Muscle of back (tissue), 13 donors: ENCODE measurements at places on chromosomes 1 and 21. TPM values are rescaled to one million over a fixed set of nuclear protein-coding genes. Genes with fewer than 3 reads are reported as not detected.

GRCh38 chr21:16473988-16474387, 744.2 kb downstream of the USP25 start:
- DNase-seq, result no peak

DNA sequence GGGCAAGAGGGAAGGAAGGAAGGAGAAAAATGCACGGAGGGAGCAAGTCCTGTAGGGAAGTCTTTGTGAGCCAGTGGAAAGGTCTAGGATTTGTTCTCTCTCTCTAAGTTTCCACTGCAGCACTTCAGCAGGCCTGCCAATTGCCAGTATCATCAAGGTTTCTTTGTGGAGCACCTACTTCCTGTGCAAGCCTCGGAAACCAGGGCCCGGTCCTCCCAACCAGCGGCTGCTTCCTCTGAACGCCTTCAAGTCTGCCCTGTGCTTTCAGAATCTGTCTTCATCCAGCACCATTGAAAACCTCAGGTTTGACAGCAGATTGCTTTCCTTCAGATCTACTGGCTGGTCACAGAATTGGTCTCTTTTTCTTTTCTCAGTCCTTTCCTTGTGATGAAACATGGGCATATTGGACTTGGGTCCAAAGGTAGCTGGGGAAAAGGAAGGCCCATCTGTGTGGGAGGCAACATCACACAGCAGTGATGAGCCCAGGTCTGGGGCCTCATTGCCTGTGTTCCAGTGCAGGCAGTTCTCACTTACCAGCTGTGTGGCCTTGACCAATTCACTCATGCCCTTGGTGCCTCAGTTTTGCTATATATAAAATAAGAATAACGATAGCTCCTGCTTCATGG, 144.5 kb downstream of the SEC16B start:
- no peak for DNase-seq

DNA sequence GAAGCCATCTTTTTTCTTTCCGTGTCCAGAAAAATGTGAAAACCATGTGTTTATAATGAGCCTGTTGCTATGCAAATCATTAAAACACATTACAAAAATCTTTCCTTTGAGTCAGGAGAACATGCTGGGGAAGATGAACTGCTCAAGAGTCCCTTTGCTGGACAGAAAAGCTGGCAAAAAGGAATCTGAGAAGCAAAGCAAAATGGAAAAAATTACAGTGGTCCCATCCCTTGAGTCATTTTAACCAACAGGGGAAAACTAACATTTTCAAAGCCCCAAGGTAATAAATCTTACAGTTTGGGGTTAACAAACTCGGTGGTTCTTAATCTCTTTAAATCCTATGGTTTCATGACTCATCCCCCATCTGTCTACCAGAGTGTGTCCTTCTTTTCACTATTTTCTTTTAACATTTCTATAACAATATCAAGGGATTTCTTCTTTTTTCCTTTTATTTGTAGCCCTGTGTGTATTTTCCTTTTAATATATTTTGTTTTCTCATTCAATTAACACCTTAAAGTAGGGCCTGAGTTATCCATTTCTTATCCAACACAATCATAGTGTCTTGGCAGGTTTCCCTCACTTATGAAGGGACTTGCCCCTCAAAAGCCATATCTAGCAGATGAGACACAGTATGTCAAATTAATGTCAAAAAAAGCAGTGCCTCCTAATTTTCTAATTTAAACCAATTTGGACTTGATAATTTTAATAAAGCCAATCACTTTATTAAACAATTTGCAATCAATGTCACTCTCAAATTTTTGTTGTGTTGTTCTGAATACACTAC, 105.4 kb downstream of the PTPN14 start:
- peak; percentile 88 for DNase-seq

GRCh38 chr1:29385966-29386365, 149.6 kb downstream of the PTPRU start:
- no peak for DNase-seq

GRCh38 chr1:230826166-230826875, 42.0 kb downstream of the C1orf198 start:
- DNase-seq, result no peak

- no peak for DNase-seq
Measured at GRCh38 chr1:79052829-79053449, 46.4 kb upstream of the ADGRL4 start.

DNA sequence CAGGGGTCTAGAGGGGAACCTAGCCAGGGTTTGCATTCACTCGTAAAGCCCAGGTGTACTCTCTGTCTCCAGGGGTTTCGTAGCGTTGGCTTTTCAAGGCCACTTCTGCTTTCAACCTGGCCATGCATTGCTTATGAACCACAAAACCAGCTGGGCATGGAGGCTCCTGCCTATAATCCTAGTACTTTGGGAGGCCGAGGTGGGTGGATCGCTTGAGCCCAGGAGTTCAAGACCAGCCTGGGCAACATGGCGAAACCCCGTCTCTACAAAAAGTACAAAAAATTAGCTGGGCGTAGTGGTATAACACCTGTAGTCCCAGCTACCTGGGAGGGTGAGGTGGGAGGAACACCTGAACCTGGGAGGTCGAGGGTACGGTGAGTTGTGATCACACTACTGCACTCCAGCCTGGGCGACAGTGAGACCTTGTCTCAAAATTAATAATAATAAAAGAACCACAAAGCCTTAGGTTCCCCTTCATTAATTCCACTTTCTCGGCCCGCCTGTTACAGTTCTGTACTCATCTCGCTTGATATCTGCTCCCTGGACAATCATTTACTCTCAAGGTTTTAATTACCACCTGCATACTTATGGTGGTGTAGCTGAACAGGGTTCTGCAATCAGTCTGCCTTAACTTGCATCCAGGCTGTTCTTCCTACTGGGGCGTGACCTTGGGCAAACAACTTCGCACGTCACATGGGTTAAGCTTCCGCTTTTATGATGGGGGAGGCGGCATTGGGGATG, 6.1 kb downstream of the SLC16A4 start:
- no peak for DNase-seq

- no peak for DNase-seq
Measured at GRCh38 chr1:210200124-210200736, 32.4 kb upstream of the SERTAD4 start.

- DNase-seq, result no peak
Measured at GRCh38 chr1:82034812-82035211, 234.1 kb downstream of the ADGRL2 start.

- peak; percentile 7 for DNase-seq
Measured at GRCh38 chr1:90475631-90476030, 241.5 kb downstream of the BARHL2 start.

DNA sequence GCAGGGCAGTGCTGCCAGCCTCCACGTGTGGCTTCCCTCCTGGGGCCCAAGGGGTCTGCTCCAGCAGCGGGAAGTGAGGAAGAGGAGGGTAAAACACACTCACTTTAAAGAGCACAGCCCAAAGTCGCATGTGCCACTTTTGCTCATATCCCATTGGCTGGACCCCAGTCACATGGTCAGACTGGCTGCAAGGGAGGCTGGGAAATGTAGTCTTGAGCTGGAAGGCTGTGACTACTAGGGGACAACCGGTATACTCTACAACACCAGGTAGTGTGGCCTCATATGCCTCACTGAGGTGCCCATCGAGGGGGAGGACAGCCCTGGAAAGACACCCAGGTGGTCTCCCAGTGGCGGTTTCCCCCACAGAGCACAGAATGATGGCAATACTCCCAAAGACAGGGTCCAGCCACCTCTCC, 45.2 kb downstream of the CAMK2N1 start:
- peak; percentile 1 for DNase-seq

DNA sequence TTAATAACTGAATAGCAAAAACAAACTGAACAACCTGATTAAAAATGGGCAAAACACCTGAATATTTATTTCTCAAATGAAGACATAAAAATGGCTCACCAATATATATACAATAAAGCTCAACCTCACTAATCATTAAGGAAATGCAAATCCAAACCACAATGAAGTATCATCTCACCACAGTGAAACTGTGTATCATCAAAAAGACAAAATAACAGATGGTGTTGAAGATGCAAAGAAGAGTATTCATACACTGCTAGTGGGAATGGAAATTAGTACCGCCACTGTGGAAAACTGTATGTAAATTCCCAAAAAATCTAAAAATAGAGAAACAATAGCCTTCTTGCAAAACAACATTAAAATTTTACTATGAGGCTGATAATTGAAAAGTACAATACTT, 1660.1 kb upstream of the B3GALT2 start:
- DNase-seq, result no peak

DNA sequence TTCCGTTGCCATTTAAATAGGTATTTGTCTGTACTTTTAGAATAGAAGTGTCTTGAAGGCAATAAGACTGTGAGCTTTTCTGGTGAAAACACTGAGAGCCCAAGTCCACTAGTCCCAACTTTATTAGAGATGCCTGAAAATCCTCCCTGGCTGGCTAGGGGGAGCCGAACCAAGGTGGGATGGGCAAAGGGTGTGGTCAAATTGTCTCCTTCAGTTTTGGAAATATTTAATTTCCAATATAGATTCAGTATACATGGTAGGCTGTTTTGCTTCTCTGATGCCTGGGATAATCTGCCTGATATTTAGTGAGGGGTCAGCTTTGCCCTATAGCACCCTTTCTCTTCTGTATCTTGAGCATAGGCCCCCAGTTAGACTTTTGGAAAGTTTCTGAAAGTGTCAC, 3.5 kb downstream of the ROR1 start:
- no peak for DNase-seq

DNA sequence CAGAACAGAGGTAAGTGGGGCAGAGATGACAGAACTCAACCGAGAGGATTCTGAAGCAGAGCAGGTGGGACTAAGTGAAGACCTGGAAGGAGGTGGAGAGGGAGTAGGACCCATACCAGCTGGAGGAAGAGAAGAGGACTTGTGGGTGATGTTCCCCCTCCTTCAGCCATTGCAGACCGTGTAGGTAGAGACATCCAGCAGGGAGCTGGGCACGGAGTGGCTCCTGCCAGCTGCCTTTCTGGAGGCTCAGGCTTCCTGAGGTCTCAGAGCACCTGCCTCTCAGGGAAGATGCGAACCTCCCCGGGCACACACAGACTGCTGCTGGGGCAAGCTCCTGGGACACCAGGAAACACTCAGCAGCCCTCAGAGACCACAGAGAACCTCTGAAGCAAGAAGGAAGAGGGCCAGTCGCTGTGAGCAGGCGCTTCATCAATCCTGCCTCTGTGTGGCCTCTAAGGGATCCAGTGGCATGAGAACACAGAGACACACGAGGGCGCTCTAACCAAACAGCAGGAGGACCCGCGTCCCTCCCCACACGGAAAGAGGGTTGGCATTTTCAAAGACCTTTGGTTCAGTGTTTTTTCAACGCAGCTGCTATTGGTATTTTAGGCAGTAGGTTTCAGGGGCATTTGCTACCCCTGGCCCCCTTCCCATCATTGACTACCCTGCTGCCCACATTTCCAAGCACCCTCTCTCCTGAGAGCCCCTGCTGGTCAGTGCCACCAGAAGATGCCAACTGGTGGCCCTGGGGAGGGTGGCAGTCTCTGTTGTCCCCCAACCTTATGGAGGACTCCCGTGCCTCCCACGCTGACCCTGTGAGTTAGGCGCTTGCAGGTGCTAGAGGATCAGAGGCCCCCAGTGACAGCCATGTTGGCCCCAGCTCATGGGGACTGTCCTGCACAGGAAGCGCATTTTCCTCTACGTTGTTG, 89.6 kb upstream of the EDN2 start:
- DNase-seq, result peak; percentile 82

GRCh38 chr1:200260597-200261335, 149.1 kb downstream of the ZNF281 start:
- peak; percentile 17 for DNase-seq

DNA sequence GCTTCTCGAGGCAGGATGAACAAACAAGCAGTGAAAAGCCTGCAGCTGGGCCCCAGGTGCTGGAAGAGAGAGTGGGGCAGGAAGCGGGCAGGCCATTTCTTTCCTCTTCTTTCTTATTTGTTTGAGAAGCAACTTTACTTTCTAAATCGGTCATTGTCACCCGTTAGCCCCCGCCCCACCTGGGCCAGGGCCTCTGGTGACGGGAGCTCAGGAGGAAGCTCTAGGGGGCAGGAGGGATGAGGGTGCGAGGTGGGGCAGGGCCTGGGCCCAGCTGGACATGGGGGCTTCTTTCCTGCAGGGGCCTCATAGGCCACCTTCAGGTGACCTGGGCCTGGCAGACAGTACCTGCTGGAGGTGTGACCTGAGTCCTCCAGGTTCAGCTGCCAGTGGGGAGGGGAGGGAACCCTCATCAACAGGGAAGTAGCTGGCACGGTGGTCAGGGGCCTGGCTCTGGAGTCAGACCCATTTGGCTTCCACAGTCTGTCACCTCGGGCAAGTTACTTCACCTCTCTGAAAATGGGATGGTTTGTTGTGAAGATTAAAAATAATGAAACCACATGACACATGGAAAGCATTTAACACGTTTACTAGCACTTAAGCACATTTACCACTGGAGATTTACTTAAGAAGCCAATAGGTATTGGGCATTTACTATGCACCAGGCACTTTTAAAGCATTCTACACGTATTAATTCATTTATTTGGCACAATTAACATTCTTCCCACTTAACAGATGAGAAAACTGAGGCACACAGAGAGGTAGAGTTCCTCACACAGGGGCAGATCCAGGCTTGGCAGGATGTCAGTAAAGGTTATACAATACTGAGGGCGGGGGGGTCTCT, 54.1 kb upstream of the ID3 start:
- DNase-seq, result no peak

- DNase-seq, result no peak
Measured at GRCh38 chr1:60636946-60637345, 445.4 kb upstream of the NFIA start.

GRCh38 chr1:12153181-12153785, 13.5 kb upstream of the TNFRSF1B start:
- DNase-seq, result peak; percentile 56

DNA sequence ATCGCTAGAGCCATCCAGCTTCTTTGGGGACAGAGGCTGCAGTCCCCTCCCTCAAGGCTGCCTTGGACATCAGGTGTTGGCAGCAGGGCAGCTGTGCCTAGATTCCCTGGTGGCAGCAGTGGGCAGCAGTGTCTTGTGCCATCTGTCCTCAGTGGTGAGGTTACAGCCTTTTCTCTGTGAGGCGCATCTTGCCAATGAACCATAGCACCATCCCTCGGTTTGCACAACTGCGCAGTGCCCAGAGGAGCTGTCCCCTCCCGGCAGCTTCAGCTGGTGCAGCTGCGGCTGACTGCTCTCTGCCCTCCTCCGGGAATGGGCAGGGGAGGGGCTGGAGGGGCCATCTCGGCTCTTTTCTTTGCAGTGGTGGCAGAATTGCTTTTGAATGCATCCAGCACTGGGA, 59.0 kb upstream of the C8B start:
- peak; percentile 26 for DNase-seq

DNA sequence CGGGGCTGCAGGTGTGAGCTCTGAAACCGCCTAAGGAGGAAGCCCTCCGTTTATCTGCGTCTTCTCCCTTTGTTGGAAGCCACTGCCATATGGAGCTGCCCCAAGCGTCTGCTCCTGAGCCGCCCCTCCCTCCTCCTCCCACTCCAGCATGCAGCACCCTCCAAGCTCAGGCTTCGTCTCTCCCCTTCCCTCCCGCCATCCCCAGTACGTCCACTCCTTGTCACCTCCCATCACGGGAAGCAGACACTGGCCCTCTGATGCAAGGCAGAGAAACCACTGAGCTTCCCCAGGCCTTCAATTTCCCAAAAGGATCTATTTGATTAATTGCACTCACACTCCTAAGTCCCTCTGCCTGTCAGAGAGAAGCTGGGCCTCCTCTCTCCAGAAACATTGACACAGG, 52.5 kb downstream of the NFASC start:
- no peak for DNase-seq

GRCh38 chr1:27416387-27417111, 24.1 kb downstream of the GPR3 start:
- peak; percentile 56 for DNase-seq

Gene APOBEC4
- not detected for polyA plus RNA-seq

Gene NTMT2
- polyA plus RNA-seq, result not detected

Gene CLCNKB
- 0.44 TPM for polyA plus RNA-seq

Gene LRRC8B
- polyA plus RNA-seq, result 4.5 TPM

Gene BLACAT1
- polyA plus RNA-seq, result not detected

Gene MTARC2
- polyA plus RNA-seq, result 24.8 TPM

Gene PLA2G2F
- not detected for polyA plus RNA-seq

Gene LDLRAD1
- polyA plus RNA-seq, result not detected

Gene S100A13
- polyA plus RNA-seq, result 62.4 TPM
